Stimulated activated CD4-positive, alpha-beta T cell treated with anti-CD3 and anti-CD28 coated beads, Interleukin-12 subunit alpha, Interleukin-12 subunit beta, amount 100 ng/mL, for 4 hours (primary cell): ENCODE measurements at places on chromosomes 4 and X.

GRCh38 chr4:150280081-150280895, 202.0 kb downstream of the DCLK2 start:
- no peak for DNase-seq

DNA sequence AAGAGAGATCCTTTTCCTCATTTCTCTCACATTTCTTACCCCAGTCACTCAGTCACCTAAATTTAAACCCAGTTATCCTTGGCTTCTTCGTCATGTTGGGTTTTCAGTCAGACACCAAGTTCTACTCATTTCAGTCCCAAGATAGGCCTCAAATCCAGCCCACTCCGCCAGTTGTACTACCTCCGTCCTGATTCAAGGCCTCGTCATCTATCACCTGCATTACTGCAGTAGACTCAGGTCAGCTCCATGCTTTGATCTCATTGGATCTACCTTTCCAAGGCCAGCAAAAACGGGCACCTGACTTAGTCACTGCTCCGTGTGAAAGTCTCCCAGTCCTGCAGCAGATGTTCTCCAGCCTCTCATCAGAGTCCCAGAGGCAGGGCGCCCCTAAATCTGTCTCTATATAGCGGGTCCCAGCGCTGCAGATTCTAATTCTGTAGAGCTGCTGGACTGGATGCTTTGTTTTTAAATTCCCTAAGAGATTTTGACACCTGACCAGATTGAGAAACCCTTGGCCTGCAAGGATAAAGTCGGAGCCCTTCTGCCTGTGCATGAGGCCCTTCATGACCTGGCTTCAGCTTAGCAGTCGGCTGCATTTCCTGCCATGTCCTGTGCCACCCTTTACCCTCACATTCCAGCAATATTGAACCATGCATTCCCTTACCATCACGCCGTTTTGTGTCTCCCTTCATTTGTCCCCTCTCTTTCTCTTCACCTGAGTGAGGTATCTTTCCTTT, 53.7 kb downstream of the ZFX start:
- DNase-seq, result no peak

GRCh38 chr4:5899881-5900280, 7.0 kb upstream of the CRMP1 start:
- DNase-seq, result no peak

GRCh38 chr4:139060591-139060990, 45.0 kb downstream of the NOCT start:
- no peak for DNase-seq

DNA sequence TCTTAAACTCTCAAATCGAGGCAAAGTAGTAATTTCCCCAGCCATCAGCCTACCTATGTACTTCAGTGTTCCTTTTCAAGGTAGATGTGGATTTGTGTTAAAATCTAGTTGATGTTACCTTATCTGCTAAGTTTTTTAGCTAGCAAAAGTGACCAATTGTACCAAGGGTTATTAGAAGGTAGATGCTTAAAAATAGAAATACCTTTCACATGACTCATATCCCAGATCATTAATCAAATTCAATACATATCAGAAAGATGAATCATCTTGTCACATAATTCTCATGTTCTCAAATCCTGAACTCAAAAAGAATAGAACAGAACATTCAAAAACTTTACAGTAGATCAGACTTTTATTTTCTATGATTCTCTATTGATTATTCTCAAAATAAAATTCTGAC, 3.5 kb downstream of the ENAM start:
- DNase-seq, result no peak

DNA sequence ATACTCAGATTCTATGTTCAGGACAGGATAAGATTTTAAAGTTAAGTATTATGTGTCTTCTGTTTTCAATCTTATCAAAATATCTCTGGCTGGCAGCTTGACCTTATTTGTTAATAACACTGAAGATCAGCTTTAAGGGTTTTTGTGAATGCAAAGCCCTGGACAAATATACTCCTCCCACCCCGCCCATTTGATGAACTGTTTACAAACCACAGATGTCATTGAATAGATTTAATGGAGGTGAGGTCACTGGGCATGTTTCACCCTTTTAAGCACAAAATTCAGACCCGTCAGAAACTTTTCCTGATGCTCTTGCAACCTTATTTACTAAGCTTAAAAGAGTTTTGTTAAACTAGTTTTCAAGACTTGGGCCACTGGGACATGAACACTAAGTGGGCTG, 10.1 kb upstream of the CXCL8 start:
- no peak for DNase-seq

- DNase-seq, result no peak
Measured at GRCh38 chrX:1464971-1465285, 12.2 kb upstream of the ASMTL start.

GRCh38 chrX:136961594-136962135, 72.1 kb downstream of the GPR101 start:
- no peak for DNase-seq

DNA sequence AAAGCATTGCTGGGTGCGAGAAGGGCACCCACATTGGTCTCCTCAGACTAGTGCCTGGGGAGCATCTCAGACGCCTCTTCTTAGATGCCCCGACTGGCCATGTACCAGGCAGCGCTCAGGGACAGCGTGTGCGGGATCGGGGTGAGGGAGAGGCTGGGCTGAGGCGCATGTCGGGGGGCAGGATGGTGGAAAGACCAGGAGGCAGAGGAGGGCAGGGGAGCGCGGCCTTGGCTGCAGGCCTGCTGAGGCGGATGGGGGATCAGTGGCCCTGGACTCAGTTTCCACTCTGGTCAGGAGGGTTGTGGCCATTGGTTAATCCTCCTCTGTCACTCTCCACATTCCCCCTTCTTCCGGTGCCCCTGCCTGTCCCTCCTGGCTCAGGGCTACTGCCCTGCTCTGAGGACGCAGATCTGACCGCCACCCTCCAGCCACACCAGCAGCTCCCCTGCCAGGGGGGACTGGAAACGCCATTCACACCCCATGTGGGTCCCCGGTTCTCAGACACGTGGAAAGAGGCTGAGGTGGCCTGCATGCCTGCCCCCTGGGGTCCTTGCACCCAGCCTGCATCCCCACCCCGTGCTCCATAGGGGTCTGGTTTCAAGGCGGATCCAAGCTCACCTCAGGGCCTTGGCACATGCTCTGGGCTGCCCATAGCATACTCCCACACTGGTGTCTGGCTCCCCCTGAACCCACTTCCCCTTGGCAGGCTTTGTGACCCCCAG, 105.9 kb downstream of the CPZ start:
- no peak for DNase-seq

DNA sequence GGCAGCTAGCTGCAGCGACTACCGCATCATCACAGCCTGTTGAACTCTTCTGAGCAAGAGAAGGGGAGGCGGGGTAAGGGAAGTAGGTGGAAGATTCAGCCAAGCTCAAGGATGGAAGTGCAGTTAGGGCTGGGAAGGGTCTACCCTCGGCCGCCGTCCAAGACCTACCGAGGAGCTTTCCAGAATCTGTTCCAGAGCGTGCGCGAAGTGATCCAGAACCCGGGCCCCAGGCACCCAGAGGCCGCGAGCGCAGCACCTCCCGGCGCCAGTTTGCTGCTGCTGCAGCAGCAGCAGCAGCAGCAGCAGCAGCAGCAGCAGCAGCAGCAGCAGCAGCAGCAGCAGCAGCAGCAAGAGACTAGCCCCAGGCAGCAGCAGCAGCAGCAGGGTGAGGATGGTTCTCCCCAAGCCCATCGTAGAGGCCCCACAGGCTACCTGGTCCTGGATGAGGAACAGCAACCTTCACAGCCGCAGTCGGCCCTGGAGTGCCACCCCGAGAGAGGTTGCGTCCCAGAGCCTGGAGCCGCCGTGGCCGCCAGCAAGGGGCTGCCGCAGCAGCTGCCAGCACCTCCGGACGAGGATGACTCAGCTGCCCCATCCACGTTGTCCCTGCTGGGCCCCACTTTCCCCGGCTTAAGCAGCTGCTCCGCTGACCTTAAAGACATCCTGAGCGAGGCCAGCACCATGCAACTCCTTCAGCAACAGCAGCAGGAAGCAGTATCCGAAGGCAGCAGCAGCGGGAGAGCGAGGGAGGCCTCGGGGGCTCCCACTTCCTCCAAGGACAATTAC, 1.4 kb downstream of the AR start:
- no peak for DNase-seq

DNA sequence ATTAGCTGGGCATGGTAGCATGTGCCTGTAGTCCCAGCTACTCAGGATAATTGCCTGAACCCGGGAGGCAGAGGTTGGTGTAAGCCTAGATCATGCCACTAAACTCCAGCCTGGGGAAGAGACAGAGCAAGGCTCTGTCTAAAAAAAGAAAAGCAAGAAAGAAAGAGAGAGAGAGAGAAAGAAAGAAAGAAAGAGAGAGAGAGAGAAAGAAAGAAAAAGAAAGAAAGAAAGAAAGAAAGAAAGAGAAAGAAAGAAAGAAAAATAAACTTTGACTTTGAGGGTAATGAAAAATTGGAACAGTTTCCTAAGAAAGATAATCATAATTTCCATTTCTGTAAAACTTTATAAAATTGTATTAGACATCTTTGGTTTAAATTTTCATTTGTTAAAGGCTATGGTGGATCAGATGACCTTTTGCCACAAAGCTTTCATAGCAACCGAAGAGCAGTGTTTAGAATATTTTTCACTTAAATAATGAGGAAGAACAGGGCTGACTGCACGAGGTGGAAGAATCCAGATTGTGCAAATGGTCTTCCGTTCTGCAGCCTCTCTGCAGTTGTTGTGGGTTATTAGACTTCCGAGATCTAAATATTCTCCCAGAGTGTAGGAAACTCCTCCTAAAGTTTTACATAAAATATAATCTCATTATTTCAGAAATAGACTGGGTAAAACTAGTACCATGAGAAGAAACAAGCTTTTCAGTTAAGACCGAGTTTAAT, 55.9 kb downstream of the RBM47 start:
- DNase-seq, result no peak

DNA sequence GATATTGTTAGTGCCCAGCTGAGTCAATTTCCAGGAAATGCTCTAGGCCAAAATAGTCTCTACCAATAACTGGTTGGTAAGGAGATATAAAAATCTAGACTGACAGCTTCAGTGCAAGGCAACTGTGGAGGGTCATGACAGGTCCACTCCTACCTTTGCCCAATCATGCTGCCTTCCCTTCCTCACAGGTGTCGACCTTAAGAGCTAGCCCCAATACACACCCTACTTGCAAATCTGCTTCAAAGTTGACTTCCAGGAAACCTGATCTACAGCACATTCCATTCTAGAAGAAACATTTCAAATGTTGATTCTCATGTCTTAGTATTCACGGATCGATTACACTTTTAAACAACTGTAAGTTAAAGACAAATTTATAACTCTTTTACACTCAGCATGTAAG, 1455.5 kb downstream of the TECRL start:
- no peak for DNase-seq

- DNase-seq, result no peak
Measured at GRCh38 chr4:163271555-163272127, 60.8 kb downstream of the NPY1R start.

GRCh38 chr4:174045381-174045780, 238.1 kb downstream of the FBXO8 start:
- no peak for DNase-seq

GRCh38 chr4:114783215-114783595, 184.6 kb downstream of the UGT8 start:
- DNase-seq, result no peak

DNA sequence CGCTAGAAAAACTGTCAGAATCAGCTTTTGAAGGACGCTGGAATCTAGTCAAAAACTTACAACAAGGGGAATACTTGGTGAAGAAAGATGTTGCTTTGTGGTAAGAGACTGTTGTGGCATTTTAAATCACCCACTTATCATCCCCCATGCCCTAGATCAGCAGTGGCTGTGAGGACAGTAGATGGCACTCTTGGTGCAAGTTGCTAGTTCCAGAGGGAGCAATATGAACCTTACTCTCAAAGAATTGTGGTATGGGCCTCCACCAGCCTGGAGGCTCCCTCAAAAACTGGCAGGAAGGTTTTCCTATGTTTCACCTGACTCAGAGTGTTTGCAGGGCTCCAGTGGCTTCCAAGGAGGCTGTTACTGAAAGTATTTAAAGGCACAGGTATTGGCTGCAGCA, 37.7 kb upstream of the SLC16A2 start:
- DNase-seq, result no peak

- no peak for DNase-seq
Measured at GRCh38 chr4:53576071-53576617, 15.1 kb downstream of the LNX1 start.

DNA sequence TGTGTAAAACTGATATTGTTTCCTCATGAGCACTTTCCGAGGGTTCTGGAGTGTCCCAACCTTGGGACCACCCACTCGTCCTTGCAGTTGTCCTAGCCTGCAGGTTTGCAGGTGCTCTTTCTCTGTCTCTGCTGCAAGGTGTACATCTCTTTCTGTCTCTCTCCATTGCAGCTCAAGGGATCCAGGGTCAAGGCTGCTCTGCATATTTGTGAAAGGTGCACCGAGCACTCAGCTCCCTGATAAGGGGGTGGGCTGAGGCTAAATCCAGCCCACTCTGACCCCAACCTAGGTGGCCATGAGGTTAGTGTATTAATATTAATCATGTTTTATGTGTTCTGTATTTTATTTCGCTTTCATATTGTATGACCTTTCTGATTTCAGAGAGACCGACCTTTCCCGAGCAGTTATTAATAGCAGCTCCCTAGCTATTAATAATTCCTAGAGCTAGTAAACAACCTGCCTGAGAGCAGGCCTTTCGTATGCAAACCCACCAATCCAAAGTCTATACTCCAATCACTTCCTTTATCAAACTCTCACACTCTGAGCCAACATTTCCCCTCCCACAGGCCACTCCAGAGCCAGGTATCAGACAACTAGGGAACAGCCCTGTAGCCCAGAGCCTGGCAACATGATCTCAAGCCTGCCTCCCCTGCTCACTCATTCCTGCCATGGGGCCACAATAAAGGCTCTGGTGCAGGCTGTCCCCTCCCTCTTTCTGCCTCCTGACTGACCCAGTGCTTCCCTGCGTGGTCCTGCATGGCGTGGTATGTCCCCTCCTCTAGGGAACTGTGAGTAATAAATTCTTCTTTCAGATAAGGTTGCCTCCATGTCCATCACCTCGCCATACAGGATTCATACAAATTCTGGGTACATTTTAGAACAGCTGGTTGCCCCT, 73.9 kb downstream of the SLC2A9 start:
- DNase-seq, result no peak

GRCh38 chr4:136562834-136563233, 969.5 kb downstream of the PCDH18 start:
- no peak for DNase-seq

DNA sequence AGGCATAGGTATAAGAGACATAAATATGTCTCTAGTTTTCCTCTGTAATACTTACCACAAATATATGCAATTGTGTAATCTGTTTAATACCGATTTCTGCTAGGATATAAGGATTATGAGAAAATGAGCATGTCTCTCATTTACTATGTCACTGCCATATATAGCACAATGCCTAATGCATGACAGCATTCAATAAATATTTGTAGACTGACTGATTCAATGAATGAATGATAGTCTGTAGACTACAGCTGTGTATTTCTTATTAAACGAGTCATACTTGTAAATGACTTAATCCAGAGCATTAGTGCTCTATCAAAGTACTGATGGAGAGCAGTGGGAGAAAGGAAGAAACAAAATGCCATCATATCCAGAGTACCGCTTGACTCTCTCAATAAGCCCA, 175.6 kb downstream of the PPP3CA start:
- DNase-seq, result no peak
